Fibroblast of skin of left quadriceps (primary cell): ENCODE measurements at places on chromosomes 7 and 10.

DNA sequence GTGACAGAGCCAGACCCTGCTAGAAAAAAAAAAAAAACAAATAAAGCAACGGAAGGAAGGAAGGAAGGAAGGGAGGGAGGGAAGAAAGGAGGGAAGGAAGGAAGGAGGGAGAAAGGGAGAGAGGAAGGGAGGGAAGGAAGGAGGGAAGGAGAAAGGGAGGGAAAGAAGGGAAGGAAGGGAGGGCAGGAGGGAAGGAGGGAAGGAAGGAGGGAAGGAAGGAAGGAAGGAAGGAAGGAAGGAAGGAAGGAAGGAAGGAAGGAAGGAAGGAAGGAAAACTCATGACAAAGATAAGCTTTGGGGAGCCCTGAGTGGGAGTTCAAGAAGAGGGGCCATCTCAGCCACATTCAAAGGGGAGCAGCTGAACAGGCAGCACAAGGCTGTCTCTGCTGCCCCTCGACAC lies 124.7 kb upstream of the MGMT start:
- DNase-seq = no peak

DNA sequence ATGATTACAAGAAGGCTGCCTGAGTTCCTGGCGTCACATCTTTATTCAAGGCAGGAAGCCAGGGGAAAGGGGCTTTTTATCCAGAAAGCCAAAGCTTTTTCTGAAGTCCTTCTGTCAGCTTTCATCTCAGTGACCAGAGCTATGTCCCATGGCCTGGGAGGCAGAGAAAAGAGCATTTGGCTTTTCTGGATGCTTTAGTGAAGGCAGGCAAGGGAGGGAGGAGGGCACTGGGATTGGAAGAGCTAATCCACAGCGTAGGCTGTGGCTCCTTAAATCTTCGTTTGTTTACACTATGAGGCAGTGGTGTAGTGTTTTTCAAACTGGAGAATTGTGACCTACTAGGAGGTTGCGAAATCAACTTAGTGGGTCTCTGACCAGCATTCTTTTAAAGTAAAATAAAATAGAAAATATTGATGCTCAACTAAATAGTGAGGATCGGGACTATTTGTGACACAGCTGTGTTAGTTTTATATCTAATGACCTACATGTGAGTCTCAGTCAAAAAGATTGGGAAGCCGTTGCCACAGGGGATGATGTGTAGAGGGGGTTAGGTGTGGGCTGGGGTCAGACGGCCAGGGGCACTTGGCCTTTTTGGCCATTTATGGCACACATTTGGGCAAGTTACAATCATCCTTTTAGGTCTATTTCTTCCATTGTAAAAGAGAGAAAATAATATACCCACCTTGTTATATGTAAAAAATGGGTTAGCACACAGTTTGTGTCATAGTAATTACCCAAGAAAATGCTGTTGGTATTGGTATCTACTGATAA lies 14.1 kb downstream of the CRYGN start:
- DNase-seq = peak; percentile 22

GRCh38 chr7:123615344-123615743 lies 13.7 kb downstream of the ASB15 start:
- peak; percentile 16 for DNase-seq

DNA sequence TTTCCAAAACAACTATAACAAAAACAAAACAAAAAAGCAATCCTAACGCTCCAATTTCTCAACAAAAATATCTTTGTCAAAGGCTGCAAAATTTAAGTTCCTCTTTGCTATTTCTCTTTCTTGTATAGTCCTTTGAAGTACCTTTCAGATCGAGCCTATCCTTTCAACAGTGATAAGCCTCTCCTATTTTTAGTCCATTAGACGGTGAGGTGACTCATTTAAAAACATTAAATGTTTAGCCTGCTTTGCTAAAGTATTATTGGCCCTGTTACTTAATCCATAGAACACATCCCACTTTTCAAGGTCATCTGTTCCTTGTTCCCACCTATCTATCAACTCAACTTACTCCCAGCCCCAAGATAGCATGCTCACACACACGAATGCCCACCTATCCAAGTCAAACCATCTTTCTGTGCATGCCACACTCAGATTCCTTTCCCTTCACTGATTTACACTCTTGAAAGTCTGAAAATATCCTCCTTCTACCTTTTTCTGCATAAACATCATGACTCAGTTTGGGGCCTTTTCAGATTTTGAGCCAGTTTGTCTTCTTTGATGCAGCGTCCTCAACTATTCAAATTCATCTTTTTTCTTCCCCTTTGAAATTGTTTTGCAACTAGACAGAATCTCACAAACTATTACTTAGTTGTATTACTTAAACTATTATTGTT lies 224.9 kb upstream of the TMEM229A start:
- DNase-seq = no peak

DNA sequence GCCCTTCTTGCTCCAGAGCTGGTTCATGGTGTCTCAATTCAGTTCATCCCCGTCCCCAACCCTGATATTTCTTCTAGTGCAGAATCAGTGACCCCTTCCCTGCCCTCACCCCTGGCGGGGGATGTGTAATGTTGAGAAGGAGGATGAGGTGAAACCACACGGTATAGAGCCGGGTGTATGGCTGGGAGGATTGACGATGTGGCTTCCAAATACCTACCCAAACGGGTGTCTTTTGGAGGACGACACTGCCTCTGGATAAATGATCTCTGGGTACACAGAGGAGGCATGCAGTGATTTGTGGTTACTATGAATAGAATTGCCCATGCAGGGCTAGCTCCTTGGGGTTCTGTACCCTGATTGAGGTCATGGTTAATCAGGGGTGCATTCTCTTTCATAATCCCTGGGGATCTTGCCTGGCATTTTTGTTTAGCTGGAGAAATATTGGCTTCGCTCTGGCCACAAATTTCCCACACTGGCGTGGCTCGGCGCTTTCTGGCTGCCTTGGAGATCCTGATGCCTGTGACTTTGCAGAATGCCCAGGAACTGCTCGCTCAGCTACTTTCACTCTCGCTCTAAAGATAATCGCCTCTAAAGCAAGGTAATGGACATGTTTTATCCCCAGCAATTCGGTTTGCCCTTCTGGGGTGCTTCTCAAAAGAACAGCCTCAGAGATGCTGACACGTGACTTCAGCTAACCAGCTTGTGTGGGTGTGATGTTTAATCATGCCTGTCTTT lies 89.2 kb downstream of the RBM20 start:
- DNase-seq = no peak

- no peak for DNase-seq
Observed at GRCh38 chr10:14601872-14602725, 172.6 kb downstream of the FAM107B start.

DNA sequence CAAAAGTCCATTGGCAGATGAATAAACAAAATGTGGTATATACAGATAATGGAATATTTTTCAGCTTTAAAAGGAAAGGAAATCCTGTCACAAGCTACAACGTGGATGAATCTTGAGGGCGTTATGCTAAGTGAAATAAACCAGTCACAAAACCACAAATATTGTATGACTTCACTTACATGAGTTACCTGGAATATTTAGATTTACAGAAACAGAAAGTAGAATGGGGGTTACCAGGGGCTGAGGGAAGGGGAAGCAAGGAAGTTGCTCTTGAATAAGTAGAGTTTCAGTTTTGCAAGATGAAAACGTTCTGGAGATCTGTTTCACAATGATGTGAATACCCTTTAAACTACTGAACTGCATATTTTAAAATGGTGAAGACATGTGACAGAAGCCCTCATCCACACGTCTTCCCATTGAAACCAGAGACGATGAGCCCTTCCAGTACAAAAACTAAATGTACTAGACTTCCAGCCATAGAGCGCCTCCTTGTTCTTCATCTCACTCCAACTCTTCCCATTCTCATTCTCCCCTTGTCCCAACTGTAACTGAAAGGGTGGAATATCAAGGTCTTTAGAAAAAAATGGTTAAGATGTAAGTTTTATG lies 62.4 kb downstream of the MICU1 start:
- no peak for DNase-seq

DNA sequence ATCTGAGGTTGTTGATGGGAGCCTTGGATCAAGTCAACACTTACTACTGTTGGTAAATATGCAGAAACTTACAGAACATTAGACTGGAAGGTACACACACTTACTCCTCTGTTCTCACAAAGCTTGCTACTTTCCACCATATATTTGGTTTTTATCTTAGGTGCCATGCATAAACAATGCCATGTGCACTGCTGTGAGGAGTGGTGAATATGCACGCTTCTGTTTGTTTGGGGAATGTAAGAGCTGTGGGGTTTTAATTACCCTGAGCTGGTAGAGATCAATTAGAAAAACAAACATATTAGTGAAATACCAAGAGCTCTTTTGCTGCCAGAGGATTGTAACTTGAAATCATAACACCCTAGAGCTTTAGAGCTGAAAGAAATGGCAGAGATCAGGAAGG lies 79.8 kb upstream of the ARID5B start:
- DNase-seq = no peak

GRCh38 chr10:91796331-91797047 lies 1.7 kb upstream of the TNKS2 start:
- no peak for DNase-seq

DNA sequence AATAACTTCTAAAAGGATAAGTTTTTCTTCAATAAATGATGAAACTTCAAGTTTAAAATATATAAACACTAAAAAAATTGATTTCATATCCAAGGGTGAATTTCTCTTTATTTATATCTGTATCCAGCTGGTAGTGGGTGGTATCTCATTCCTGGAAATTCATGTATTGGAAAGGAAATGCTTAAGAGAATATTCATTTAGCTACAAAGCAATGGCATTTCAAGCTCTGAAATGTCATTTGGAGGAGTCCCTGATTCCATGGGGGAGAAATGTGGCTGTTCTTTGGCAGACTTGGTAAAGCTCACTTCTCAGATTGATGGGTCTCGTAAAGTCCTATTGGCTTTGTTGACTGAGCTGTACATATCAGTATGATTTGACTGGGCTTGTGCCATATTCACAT lies 156.3 kb upstream of the TEX47 start:
- DNase-seq = no peak

GRCh38 chr7:142537760-142538159 lies 211.5 kb upstream of the PRSS1 start:
- no peak for DNase-seq

- no peak for DNase-seq
Observed at GRCh38 chr10:77038407-77038806, 599.2 kb downstream of the KCNMA1 start.

DNA sequence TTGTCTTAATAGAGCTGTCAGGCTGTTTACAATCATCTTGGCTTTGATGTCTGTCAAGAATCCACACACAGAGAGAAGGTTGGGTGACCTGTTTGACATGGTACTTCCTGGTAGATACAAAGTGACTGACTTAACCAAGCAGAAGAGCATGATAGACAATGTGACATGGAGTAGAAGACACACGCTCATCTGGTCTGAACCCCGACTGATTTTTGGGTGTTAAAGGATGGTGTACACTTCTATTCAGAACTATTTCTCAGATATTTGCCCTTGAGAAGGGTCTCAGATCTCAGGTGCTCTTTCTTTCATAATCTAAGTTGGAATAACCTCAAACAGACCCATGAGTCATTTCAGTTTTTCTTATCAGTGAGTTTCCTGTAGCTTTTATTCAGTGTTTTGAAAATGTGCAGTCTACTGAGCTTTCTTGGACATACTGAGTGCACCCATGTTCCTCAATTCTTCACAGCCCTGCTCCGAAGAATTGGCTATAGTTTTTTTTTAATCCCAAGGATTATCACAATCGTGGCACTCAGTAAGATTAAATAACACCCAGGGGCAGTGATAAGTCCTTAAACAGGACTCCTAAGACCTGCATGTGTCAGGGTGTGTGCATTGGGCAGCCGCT lies 46.4 kb upstream of the NXPH1 start:
- no peak for DNase-seq

- DNase-seq = no peak
Observed at GRCh38 chr7:44858161-44858560, 10.3 kb upstream of the H2AZ2 start.

DNA sequence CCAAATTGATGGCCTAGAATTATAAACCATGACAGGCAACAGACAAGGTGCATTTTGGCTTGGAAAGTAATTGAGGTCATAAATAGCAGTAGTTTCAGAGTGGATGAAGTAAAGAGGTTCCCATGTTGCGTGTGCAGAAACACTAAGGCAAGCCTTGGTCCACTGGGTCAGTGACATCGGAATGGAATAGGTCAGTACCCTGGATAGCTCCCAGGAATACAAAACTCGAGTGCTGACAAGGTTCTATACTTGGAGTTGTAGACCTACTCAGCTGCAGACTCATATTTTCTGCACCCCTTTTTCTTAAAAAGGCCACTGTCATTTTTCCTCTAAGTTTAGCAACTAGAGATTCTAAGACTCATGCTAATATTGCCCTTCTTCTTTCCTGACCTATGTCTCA lies 132.8 kb downstream of the DYNC1I1 start:
- no peak for DNase-seq

GRCh38 chr10:102231357-102232318 lies 5.5 kb downstream of the ELOVL3 start:
- DNase-seq = no peak

- DNase-seq = no peak
Observed at GRCh38 chr7:85095366-85095765, 91.5 kb downstream of the SEMA3D start.

- no peak for DNase-seq
Observed at GRCh38 chr10:114188001-114188400, 8.8 kb downstream of the TDRD1 start.

- no peak for DNase-seq
Observed at GRCh38 chr10:112375721-112376395, 1.9 kb downstream of the ACSL5 start.

- DNase-seq = no peak
Observed at GRCh38 chr10:63698787-63699150, 177.6 kb downstream of the REEP3 start.

- DNase-seq = no peak
Observed at GRCh38 chr7:156178214-156178613, 366.0 kb upstream of the SHH start.

GRCh38 chr7:18317941-18318340 lies 177.6 kb upstream of the HDAC9 start:
- DNase-seq = no peak

DNA sequence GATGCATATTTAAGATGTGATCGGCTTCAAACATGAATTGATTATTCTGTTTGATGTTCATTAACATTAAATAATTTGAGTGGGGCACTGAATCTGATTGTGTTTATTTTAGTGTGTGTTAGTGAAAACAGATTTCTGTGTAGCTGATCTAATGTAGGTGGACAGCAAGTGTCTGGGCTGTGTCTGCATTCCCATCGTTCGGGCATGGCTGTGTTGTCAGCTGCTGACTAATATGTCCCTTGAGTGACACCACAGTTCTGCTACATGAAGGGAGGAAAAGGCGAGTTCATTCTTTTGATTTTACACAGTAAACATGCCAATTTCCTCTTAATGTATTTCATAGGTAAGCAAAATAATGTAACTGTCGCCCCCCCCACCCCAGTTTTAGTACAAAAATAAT lies 203.0 kb downstream of the CNTNAP2 start:
- no peak for DNase-seq

DNA sequence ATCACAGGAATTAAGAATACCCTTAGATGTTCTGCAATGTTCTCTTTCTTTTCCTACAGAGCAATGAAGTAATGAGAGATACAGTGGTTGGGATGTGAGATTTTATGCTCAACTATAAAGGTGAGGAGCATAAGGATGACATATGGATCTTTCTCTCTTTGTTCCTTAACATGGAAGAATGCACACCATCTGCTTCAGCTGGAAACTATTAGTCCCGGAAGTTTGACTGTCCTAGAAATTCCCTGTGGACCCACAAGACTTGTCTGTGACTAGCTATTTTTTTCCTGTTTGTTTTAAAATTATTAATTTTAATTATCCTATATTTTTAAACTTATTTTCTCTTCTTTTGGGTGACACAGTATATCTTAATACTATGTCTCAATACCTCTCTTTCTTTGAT lies 80.2 kb downstream of the DKK1 start:
- DNase-seq = no peak
